ENCODE measurements at places on chromosomes 3 and 15.

DNA sequence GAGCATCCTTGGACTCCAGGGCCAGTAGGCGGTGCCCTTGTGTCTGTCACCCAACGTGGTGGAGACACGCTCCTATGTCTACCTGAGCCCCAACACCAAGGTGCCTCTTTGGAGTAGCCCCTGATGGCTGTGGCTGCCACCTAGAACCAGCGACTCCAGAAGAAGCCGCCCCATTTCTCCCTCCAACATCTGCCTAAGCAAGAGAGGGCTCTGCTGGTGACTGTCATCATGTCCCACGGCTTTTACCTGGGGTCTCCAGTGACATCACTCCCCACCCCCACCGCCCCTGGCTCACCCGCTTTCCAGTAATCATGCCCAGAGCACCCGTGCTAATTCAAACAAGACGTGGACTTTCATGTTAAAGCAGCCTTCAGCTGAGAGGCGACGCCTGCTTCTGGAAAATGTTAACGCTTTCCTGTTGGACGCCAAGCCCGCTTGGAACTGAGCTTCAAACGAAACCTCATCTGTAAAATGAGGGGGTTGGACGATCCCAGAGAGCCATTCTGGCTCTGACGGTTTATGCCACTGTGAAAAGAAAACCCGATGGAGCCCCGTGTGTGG, 57.0 kb downstream of the ISG20 start:
- no peak for DNase-seq

DNA sequence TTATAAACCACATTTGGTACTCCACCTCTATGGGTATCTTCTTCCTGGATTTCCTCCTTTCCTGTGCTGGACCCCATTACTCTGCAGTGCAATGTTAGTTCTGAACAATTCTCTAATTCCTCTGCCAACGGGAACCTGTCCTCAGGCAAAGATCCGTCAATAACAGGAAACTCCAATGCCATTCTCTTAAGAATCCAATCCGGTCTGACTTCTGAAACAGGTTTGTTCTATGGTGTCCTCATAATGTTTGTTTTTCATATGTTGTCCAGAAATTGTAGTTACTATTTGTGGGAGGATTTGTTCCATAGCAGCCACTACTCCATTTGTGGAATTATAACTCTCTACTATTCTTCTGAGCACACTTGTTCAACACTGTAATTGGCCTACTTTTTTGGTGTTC, 112.7 kb downstream of the TBL1XR1 start:
- DNase-seq, result no peak

DNA sequence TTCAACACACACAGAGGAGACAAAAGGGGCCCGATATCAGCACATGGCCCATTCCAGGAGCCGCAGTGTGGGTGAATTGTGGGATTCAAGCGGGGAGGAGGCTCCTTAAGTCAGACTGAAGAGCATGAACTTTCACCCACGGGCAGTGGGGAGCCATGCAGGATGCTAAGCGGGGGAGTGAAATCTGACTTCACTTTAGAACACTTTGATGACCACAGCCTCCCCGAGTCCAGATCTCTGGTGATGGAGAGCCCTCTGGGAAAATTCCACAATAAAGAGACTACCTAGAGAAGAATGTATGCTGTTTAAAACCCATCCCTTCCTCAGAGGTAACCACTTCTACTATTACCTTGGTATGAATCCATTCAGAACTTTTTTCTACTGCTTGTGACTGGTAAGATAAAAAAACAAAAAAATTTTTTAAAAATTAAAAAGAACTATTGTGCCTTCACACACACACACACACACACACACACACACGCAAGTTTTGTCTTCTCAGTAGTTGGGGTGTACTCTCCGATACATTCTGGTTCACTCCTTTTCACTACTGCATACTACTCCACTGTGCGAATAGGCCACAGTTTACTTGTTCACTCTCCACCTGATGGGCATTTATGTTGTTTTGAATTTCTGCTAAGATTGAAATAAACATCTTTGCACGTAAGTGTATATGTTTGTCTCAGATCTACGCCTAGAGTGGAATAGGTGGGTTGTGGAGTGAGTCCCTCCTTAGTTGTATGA, 2.0 kb upstream of the H1-8 start:
- DNase-seq, result no peak

DNA sequence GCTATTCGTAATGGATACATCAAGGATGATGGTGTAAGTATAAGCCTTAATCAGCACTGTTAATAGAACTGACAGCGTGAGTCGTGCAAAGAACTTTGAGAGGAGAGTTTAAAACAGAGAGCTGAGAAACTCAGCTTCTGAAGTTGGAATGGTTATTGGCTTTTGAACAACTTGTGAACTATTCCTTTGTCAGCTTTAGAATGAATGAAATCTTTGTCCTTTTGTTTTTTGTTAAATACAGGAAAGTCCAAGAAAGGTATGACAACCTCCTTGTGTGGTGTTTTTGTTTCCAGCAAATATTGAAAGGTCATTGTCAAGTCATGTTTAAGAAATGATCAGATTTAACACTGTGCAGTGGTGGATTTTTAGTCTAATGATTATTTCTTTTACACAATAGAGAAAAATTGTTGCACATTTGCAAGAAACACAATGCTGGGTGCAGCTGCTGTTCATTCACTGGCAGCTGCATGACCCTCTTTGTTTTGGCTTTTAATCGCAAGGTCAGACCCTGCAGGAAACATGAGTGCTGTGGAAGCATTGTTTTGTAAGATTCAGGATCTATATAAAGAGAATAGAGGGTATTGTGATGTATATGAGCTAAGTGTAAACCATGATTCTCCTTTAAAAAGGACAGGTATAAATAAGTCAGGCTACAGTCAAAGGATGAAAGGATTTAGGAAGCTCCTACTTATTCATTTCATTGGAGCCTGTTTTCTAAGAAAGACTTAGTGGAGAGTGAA, 21.7 kb upstream of the ABHD10 start:
- DNase-seq, result no peak

DNA sequence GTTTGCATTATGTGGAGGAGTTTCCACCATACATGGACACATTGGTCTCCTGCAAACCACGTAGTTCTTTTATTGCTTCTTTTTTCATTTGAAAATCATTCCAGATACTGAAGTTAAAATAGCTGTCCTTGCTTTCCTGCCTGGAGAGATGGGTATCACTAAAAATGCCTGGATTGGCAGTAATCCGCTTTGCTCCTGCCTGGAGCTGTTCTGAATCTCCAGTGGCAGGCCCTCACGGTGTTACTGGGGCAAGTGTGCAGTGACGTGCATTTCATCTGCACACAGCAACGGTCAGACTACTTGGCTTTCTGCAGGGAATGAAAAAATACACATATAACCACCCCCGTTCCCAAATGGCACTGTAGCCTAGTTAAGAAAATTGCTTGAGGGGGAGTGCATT, 272.9 kb downstream of the IL5RA start:
- DNase-seq, result no peak

DNA sequence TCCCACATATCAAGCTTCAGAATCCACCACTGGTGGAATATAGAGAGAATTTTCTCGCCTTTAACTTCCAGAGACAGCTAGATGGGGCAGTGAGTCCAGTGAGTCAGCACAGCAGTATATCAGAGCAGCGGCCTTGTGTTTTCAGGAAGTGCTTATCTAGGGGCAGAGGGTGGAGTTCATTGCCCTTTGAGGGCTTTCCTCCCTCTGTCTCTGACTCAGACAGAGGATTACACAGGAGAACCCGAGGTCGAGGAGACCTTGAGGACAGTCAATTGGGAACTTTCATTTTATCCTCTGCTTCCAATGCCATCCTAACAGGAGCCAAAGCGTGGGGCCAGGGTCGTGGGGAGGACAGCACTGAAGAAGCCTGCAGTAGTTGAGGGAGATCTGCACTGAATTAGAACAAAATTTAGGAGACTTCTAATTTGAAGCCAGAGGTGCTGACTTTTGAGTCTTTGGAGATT, 109.6 kb upstream of the UMPS start:
- DNase-seq, result no peak

DNA sequence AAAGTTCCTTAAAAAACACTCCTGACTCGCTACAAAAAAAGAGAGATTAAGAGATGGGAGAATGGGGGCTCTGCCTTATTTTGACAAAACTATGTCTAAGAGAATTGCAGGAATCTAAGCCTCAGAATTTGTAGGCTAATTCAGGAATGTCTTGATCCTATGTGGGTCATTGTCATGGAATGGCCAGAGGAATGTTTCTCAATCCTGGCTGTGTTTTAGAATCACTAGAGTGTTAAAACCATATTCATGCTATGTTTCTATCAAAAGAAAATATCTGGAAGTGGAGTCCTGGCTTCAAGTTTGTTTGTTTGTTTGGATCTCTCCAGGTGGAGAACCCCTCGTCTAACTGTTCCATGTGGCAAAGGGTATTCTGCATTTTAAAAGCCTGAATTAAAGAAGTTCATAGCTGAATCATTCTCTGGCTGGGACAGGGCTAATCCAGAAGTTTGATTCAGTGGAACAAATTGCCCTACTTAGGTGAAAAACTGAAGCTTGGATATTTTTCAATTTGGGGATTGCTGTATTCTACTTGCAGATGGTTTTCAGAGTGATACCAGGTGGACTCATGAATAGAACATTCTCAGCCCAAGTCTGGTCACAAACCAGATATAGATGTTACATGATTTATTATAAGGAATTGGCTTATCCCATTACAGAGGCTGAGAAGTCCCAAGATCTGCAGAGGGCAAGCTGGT, 28.2 kb downstream of the GJD2 start:
- no peak for DNase-seq

DNA sequence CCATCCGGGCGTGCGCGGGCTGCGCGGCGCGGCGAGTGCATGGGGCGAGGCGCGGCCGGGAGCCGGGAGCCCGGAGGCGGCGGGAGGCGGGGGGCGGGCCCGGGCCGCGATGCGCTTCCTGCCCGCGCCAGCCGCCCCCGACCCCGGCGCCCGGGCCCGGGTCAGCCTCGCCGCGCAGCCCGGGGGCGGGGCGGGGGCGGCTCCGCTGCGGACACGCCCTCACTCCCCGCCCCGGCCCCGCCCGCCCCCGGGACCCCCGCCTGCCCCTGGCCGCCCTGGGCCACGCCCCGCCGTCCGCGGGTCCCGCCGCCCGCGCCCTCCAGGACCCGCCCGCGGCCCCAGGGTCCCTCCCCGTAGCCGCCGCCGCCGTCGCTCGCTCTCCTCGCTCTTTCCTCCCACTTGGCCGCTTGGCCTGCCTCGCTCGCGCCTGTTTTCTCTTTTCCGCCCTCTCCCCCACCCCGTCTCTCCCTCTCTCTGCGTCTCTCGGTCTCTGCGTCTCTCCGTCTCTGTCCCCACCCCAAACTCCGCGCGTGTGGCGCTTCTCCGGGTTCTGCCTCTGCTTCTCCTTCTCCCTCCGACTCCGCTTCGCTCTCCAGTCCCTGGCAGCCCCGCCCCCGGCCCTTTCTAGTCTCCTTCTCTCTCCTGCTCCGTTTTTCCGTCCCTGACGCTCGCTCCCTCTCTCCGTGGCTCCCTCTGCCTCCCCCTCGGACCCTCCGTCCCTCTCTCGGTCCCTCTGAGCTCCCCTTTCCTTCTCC, at the start of gene PLXND1:
PLXND1 (minus strand) TSS at position 41 of the 755 bp plus-strand sequence; CDS start at position 4, 37 bp downstream.
- DNase-seq, result peak; percentile 27

DNA sequence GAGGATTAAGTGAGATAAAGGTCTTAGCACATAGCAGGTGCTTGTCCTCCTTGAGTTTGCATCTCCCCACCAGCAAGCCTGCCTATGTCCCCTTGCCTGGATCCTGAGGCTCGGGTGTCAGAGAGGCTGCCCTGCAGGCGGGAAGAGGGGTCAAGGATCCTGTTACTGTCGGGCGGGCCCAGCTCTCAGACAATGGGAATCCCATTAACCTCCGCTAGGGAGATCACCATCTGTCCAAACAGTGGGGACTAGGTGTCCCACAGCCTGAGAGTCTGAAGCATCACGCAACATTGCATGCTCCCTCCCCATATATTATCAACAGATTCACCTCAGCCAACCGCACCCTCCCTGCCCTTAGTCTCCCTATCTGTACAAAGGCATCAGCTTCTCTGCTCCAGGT, 151.4 kb downstream of the FBLN2 start:
- DNase-seq, result no peak

GRCh38 chr3:146138902-146139301, 22.1 kb downstream of the PLOD2 start:
- no peak for DNase-seq

DNA sequence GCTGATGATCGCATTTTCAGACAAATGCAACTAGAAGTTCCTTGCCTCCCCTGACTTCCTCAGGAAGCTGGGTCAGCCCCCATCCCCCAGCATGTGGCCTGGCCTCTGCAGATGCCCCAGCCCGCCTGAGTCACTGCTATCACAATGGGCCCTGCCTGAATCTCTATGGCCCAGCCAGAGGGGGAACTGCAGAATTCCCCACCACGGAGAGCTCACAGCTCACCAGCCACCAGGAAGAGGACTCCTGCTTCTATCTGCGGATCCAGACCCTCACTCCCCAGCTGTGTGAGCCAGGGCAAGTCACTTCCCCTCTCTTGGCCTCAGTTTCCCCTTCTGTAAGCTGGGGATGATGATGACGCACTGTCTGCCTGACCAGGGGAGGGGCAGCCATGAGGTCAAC, 6.9 kb downstream of the PLXND1 start:
- no peak for DNase-seq

GRCh38 chr3:197183582-197183981, 114.8 kb downstream of the DLG1 start:
- no peak for DNase-seq

DNA sequence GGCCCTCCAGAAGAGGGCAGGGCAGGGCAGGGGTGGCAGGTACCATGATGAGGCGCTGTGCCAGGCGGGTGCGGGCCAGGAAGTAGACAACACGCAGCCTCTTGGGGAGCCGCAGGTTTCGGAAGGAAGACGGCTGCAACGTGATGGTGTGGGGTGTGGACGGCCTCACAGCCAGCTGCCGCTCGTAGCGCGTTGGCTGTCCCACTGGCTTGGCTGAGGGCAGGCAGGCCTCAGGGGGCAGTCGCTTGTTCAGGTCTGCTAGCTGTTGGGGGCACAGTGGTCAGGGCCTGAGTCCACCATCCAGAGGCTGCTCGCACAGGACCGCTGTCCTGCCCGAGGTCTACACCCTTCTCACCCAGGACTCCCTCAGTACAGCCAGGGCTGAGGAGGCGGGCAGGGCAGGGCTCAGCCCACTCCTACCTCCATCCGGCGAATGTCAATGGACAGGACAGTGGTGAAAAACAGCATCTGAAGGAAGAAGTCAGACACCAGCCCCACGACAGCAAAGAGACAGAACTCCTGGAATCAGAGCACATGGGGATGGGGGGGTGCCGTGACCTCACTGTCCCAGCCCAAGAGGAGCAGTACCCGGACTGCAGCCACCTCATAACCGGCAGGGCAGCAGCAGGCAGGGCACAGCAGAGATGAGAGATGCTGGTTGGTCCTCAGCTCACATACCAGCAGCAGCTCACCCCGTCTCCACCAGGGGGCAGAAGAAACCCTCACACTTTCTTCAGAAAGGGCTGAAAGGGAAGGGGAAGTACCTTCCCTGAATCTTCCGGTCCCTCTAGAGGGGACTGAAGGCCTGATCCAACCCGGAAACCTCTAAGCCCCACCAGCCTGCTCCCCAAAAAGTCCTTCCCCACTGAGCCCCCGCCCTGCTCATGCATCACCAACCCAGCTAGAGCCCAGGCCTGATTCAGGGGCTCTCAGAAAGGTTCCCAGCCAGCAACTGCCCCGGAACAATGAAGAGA, 40.0 kb downstream of the PTPN23 start:
- DNase-seq, result peak; percentile 67

DNA sequence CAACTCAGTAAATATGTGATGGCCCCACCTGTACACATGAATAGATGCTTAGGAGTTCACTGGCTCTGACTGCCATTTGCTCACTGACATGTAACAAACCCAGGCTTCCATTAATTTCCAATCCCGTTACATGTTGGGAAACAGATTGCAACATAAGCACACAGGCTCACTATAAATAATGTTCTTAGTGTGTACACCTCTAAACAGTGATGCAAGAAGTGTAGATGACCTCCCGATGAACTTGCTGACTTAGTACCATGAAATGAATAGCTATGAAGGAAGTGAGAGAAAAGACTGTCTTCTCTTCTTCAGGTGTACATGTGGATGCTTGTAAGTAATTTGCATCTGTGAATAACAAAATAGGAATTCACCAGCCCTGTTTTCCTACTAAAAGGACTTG, 21.4 kb upstream of the FSIP1 start:
- DNase-seq, result no peak
